H9 (cell line): ENCODE measurements at places on chromosomes 6 and 20.

- no peak for DNase-seq
Measured at GRCh38 chr6:35209081-35209480, 4.7 kb upstream of the SCUBE3 start.

- no peak for DNase-seq
Measured at GRCh38 chr6:53983301-53983700, 127.9 kb upstream of the MLIP start.

GRCh38 chr20:59191756-59192532, 28.3 kb downstream of the ZNF831 start:
- DNase-seq: no peak

DNA sequence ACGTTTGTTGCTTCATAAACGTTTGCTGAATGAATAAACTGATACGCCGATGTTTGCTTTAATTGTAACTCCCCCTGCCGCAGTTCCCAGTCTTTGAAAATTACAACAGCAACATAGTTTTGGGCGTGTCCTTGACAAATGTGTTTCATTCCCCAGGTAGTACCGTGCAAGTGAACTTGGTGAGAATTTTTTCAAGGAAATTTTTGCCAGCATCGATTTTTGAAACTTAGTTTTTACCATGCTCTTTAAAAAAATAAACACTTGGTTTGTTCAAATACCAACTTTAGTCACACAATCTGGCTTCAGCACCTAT, 60.1 kb downstream of the FAM217A start:
- DNase-seq: no peak

DNA sequence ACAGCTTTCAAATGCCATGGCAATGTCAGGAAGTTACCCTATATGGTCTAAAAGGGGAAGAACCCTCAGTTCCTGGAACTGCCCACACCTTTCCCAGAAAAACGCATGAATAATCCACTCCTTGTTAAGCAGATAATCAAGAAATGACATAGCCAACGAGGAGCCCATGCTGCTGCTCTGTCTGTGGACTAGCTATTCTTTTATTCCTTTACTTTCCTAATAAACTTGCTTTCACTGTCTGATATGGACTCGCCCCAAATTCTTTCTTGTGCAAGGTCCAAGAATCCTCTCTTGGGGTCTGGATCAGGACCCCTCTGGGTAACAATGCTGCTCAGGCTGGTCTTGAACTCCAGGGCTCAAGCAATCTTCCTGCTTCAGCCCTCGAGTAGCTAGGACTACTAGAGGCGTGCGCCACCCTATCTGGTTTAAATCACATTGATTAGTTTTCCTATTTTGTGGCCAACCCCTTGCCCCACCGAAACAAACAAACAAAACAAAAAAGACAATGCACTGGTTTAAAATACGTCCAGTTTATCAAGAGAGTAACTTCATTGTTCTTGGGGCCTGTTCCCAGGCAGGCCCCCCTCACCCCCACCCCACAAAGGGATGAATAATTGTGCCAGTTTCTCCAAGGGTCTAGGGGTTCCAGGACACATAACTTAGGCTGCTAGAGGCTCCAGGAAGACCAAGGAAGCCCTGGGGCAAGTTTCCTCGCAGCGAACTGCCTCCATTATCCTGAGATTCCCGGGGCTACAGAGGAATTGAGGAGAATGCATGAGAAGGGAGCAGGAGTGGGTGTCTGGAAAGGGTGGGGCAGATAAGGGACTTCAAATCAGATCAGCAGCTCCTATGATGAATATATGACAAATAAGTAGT, 10.1 kb upstream of the AKAP12 start:
- DNase-seq: no peak

- DNase-seq: no peak
Measured at GRCh38 chr6:22041797-22042480, 254.9 kb downstream of the PRL start.

DNA sequence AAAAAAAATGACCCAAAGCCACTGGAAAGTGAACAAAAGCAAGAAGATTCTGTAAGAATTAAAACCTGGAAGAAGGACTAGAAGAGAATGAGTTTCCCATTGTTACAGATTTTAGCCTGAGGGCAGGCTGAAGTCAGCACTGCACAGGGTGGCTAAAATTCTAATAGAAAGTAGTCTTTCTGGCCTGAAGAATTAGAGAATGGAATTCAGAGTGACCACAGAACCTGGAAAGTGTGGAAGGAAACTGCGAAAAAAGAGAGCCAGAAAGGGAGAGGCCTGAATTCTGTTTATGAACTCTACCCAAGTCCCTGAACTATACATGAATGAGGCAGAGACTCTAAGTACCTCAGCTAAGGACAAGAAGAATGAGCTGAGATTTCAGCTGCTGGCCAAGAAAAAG, 38.9 kb upstream of the FILIP1 start:
- no peak for DNase-seq

GRCh38 chr6:92289831-92290230, 1129.5 kb downstream of the EPHA7 start:
- DNase-seq: no peak

- DNase-seq: no peak
Measured at GRCh38 chr20:43969501-43970182, 55.0 kb downstream of the TOX2 start.

DNA sequence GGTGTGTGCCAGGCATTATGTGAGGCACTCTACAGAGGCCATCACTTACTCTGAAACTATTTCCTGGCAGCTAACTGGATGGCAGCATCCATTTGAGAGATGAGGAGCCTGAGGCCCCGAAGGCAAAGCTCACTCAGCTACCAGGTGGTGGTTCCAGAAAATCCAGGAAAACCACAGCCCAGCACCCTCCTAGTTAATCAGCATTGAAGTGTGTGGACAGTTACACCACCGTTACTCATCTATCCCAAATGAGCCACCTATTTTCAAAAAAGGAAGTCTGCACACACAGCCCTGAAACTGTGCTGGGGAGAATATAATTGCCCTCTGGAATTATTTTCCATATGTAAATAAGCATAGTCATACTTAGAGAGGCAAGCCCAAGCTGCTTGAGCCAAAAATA, 67.4 kb downstream of the CNBD2 start:
- DNase-seq: no peak

- peak; percentile 90 for DNase-seq
Measured at GRCh38 chr6:44062771-44063560, 64.3 kb downstream of the MRPL14 start.

DNA sequence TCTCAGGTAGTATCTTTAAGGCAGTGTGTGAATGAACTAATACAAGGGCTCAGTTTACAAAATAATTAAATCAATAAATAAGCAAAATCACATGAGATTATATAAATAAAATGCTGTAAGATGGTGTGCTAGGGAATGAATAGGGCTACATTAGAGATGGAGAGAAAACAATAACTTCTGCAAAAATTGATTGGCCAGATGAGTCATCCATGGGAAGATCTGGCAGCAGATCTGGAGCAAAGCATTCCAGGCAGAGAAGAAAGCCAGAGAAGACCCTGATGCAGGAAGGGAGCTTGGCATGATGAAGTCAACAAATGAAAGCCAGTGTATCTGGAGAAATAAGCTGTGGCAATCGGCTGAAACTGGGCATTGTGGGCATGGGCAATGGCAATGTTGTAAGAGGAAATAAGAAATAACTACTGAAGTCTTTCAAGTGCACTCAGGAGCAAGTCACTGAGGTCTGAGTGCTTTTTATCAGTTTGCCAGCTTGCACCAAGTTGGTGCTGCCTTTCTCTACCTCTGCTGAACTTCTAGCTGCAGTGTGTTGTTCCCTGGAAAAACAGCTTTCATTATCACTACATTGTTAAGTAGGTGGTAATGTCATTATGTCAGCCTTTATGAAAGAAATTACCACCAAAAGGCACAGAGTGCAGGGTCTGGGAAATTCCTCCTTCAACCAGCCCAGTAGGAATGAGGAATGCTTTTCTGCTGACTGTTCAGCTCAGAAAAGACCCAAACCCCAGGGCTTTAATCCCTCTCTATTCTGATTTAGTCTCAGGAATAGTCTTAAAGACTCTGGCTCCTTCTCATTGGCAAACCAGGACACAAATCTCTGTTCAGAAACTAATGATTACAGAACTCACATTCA, 231.6 kb downstream of the HTR1B start:
- DNase-seq: no peak

GRCh38 chr20:10669843-10670446, 3.9 kb downstream of the JAG1 start:
- DNase-seq: no peak

GRCh38 chr6:144219056-144219685, 66.0 kb upstream of the UTRN start:
- DNase-seq: no peak

GRCh38 chr20:4951299-4951698, 50.0 kb downstream of the SLC23A2 start:
- no peak for DNase-seq

DNA sequence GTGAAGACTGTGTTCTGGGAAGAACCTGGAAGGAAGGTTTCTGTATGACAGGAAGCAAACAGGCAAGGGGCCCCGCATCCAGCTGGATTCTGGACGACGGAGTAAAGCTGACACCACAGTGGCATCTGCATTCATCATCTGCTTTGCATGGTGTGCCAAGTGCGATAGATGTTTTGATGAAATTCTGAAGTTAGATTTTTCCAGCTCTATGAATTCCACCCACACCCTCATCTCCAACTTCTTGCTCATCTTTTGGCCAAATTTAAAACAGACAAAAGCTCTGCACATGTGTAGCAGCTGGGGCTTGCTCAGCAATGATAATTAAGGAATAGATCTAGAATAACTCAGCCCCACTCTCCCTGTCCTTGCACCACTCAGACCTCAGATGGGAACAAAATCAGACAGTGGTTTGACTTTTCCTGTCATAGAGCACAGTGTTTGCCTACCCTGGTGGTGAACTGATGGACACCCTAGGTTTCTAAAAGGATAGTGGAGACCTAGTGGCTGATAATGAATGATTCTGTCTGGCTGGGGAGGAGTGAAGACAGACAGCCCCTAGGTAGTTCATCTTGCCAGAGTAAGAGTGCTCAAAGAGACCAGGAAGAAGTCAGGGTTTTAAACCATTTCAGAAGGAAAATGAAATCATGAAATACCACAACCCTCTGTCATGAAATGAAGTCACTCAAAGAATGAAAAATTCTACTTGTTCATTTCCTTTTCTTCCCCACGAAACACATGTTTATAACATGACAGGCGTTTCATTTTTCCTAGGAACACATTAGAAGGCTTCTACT, 85.8 kb downstream of the BCAS1 start:
- no peak for DNase-seq

DNA sequence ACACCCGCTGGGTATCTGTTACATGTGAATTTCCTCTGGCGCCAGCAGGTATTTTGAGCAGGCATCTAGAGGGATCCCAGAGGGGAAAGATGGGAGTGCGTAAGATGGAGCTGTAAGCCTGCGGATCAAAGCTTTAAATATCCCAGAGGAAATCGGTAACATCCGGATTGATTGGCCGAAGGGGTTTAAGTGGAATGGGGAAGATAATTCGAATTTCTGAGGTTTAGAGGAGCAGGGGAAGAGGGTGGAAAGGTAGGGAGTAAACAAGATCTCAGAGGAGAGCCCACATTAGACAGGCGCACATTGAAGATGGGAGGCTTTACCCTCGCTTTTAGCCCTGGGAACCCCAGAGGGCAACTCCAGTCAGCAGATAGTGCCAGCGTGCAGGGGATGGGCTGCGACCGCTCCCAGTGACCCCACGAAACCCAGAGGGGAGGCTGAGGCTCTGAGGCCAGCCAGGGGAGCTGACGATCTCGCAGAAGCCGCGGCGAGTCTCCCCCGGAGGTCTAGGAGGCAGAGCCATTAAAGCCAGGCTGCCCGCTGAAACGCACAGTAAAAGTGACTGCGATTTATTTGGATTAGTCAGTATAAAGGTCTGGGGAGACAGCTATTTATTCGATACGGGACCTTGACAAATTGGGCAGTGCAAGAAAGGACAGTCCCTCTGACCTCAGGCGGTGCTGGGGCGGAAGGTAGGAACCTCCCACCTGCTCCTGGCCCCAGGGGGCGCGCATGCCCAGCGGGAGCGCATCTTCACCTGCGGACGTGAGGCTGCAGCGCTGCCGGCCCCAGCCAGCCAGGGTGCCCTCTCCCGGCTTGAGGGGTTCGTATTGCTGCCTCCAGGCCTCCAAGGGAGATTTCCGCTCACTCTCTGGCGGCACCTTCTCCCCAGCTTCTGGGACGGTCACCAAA, 34.3 kb upstream of the TCF21 start:
- DNase-seq: peak; percentile 60

DNA sequence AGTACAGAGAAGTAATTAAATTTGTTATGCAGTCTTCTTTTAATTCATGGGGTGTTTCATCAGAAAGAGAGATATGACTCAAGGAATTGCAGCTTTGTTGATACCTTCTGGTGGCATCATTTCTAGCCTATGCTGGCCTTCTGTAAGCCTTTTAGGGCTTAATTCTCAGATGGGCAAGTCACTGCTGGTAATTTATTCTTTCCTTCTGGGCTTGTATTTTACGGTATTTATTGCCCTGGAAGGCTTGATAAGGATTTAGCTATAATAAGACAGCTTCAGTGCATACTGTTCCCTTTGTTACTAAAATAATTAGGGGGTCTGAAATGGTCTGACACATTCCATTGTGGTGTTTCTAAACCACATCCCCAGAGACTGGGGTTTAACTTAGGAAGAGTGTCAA, 57.9 kb upstream of the EMILIN3 start:
- no peak for DNase-seq

GRCh38 chr20:10724449-10725173, 50.8 kb upstream of the JAG1 start:
- DNase-seq: no peak

DNA sequence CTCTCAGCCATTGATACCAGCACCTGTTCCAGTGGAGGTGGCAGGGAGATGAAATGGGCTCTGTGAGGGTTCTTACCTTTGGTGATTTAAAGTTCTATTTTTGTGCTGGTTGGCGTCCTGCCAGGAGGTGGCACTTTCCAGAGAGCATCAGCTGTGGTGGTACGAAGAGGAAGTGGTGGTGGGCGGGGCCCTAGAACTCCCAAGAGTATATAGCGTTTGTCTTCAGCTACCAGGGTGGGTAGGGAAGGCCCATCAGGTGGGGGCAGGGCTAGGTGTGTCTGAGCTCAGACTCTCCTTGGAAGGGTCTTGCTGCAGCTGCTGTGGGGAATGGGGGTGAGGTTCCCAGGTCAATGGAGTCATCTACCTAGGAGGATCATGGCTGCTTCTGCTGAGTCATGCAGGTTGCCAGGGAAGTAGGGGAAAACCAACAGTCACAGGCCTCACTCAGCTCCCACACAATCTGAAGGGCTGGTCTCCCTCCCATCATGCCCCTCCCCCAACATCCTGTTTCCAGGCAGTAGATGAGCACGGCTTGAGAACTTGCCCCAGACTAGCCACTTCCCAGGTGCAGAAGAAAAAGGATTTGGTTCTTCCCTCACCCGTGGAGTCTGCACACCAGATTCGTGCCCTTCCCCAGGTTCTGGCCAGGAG, 46.6 kb downstream of the MOXD1 start:
- DNase-seq: no peak

GRCh38 chr6:80531681-80532619, 425.5 kb downstream of the BCKDHB start:
- DNase-seq: no peak

GRCh38 chr6:40205801-40206200, 271.5 kb upstream of the MOCS1 start:
- no peak for DNase-seq

- DNase-seq: no peak
Measured at GRCh38 chr20:24437196-24438082, 32.0 kb upstream of the SYNDIG1 start.

DNA sequence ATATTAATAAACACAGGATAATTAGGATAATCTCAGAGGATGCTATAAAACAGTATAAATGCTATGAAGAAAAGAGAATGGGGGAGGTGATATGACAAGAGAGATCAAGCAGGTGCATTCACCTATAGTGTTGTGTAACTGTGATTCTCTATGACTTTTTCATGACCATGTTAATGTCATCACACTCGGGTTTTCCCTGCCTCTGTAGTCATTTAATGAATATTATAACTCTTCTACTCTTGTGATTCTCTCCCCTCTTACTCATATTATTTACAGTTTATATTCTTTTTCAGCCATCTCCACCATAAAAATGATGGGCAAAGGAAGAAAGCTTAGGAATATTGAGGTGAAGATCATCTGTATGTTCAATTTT, 106.9 kb upstream of the SGK1 start:
- no peak for DNase-seq
